ENCODE measurements at places on chromosomes 1 and 21. TPM values are rescaled to one million over a fixed set of nuclear protein-coding genes. Genes with fewer than 3 reads are reported as not detected.

Gene EDN2
- total RNA-seq: not detected

DNA sequence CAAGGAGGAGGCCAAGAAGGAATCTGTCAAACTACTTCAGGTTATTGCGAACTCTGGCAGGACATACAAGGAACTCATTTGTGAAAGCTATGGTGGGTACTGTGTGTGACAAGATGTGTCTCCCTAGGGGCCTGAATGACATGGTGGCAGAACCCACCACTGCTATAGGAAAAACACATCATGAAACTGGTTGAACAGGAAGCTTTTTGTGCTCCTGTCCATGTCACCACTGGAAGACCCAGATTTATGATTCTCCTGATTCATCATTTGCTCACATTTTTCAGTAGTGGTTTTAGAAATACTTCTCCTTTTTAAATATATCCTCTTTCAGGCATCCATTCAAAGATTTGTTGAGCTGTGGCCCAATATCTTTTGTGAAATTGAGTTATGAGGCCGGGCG lies 23.6 kb downstream of the ARMH1 start:
- H3K4me1 ChIP-seq: peaks cover 18% of the 10 kb centered on the region
- H3K4me3 ChIP-seq: no peak overlapping the region
- no peaks in the 10 kb centered on the region for H3K36me3 ChIP-seq
- DNase-seq: no peak
- no peak overlapping the region for H3K27ac ChIP-seq
- H3K27me3 ChIP-seq: no peaks in the 10 kb centered on the region

DNA sequence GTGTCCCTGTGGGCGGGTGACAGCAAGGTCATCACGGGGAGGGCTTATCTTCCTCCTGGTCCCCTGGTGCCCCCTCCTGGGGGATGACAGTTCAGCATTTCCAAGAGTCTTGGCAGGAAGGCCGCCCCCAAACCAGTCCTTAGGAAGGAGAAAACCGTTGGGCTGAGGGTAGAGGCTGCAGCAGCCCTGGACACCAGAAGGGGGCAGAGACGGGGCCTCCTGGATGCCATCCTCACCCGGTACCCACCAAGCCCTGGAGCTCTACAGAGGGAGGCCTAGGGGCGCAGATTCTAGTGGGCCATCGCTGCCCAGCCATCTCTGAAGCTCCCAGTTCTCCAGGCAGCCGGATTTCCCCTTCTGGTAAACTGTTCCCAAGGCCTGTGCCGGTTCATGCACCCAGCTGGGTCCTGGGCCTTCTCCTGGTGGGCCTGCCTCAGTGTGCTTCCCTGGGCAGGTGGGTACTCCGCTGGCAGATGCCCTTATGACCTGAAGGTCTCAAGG lies 14.8 kb upstream of the ZNF669 start:
- no peak overlapping the region for H3K4me3 ChIP-seq
- no peaks in the 10 kb centered on the region for H3K4me1 ChIP-seq
- DNase-seq: no peak

DNA sequence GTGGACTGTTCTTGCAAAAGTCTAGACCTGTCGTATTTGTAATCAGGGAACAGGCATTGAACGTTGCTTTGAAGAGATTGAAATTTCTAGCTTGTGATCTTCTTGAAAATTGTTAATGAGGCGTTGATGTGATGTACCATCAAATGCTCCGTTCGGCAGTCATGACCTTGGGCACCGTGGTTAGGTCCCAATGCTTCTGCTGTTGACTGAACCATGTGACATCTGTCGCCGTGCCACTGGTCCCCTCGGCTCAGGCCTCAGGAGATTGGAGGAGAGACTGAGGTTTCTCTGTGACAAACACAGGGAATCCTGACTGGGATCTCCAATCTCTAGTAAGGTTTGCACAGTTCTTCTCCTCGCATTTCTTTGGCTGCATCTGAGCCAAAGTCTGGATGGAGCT lies 18.1 kb upstream of the KCNAB2 start:
- DNase-seq: peak; percentile 24
- peak overlapping the region; percentile 97 for H3K4me3 ChIP-seq
- peaks cover 29% of the 10 kb centered on the region for H3K36me3 ChIP-seq
- H3K4me1 ChIP-seq: peaks cover 61% of the 10 kb centered on the region

- peaks cover 23% of the 10 kb centered on the region for H3K27me3 ChIP-seq
- peaks cover 7% of the 10 kb centered on the region for H3K4me1 ChIP-seq
- no peak overlapping the region for H3K27ac ChIP-seq
- DNase-seq: no peak
- H3K4me3 ChIP-seq: no peak overlapping the region
- H3K36me3 ChIP-seq: no peaks in the 10 kb centered on the region
These were observed 2.2 kb downstream of the TLR5 start for GRCh38 chr1:223140611-223141405.
